ENCODE measurements at places on chromosomes 3 and 15.

GRCh38 chr3:185337231-185337816 is 25.6 kb upstream of the MAP3K13 start:
- DNase-seq = no peak

DNA sequence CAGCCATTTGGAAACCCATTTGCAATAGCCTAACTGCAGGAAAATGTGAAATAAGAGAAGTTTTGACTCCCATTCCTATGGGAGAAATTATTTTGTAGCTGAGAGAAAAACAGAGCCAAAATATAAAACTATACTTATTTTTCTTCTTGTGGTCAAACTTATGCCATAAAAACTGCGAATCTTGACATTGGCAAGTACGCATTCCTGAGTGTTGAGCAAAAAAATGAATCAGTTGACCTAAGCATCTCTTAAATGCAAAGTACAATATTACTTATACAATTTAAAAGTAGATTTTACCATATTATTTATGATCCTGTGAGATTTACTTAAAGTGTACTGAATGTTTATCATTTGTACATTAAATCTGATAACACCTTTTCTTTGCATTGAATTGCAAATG is 50.1 kb upstream of the CMC1 start:
- DNase-seq = no peak

DNA sequence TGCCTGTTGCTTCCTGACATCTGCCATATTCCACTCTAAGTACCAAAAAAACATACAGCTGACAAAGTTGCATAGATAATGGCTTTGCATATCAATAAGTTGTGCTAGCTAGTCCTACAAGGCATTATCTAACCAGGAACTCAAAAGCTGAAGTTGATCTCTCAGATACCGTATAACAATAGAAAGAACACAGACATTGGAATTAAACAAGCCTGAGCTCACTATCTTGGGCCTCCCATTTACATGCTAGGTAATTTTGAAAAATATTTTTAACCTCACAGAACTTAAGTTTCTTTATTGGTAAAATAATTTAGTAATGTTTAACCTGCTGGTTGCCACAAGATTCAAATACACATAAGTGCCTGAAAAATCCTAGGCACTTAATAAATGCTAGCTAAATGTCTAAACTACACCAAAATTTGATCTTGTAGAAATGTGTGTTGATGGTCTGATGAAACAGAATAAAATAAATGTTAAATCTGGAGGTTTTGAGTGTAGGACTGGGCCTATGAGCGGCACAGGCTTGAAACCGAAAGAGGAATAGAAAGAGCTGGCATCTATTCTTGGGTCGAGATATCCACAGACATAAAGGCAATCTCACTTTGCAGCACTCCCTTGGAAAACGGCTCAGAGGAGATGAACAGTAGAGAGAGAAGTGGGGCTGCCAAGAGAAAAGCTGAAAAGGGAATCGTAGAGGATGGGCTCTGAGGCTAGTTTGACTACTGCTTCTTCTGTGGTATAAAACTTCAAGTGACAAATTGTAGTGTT is 29.9 kb upstream of the TTC14 start:
- no peak for DNase-seq

GRCh38 chr3:155404486-155404885 is 111.0 kb upstream of the STRIT1 start:
- DNase-seq = no peak

GRCh38 chr15:78667578-78668236 is 26.7 kb upstream of the CHRNB4 start:
- DNase-seq = no peak

DNA sequence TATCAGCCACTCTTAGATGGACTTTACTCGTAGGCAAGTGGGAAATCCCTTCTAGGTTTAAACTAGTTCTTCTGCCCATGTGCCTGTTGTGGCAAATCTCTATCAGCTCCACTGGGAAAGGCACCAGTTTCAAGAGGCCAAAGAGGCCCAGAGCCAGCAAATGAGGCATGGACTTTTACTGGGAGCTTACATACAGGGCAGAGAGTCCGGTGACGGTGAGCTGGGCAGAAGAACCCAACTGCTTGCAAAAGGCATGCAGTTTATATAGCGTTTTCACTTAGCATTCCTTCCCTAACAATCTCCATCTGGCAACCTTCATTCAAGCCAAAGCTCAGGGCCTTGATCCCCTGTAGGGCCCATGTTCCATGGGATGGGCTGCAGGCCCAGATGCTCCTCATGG is 93.0 kb upstream of the C3orf80 start:
- no peak for DNase-seq

DNA sequence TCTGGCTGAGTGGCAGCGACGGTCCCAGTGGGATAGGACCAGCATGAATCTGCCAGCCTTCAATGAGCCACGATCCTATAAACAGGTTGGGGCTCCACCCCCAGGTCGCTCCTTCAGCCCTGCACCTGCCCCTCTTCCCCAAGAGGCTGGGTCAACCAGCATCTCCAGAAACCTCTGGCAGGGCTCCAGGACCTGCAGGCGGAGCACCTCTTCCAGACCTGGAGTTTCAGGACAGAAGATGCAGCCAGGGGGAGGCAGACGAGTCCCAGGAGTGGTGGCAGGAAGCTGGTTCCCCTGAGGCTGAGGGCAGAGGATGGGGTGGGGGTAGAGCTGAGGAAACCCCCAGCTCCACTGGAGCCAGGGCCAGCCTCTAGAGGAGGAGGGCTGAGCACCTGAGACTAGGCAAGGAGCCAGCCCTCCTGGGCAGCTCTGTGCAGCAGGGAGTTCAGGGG is at the start of gene PLA2G4D:
PLA2G4D (minus strand) TSS at position 51 of the 452 bp plus-strand sequence. CDS start 103 bp downstream, outside the sequence.
- no peak for DNase-seq

Data from astrocyte of the hippocampus (primary cell).